ACHN (cell line): ENCODE measurements at places on chromosomes 11 and 22.

DNA sequence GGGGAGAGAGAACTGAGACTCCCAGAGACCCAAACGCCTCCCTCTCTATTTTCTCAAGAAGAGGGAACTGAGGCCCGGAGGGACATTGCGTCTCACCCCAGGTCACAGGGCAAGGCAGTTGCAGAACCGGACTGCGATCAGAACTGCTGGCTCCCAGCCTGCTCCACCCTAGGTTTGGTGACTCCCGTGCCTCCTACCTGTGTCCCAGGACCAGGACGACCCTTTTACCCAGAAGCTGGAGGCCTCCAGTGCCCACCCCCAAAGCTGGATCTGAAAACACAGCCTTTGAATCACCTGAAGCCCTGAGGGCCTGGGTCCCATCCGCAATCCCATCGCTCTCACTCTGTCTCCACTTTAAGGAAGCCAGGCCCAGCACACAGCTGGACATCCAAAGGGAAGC is 1.4 kb downstream of the GSTT4 start:
- no peak for DNase-seq

- DNase-seq, result no peak
Observed at GRCh38 chr11:14275076-14275475, 83.9 kb downstream of the RRAS2 start.

DNA sequence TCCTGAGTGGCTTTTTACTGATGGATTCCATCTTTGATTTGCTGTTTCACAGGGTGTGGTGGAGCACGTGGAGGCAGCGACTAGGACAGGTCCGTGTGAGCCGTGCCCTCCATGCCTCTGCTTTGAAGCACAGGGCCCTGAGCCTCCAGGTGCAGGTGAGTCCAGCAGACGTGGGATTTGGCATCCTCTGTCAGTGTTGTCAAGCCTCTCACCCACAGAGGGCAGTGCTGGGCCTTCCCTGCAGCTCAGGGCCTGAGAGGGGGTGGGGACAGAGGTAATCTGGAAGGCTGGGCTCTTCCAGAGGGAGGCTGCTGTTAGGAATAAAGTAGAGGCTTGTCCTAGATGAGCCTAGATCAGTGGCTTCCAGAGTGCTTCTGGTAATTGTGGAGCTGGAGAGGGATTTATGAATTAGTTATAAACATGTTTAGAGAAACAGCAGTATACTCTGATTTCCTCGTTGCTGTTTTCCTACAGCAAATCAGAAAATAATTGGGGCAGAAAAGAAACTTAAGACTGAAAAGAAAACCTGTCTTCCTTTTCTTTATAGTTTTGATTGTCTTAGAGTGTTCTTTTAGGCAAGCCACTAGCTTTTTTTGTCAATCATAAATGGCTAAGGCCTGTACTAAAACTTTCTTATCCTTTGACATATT is 65.0 kb downstream of the SFI1 start:
- DNase-seq, result peak; percentile 75

- no peak for DNase-seq
Observed at GRCh38 chr11:75476739-75477613, 44.0 kb upstream of the KLHL35 start.

GRCh38 chr11:125175896-125176575 is 11.5 kb downstream of the PKNOX2 start:
- DNase-seq, result no peak

GRCh38 chr11:37642296-37642695 is 1044.3 kb upstream of the RAG2 start:
- DNase-seq, result no peak

DNA sequence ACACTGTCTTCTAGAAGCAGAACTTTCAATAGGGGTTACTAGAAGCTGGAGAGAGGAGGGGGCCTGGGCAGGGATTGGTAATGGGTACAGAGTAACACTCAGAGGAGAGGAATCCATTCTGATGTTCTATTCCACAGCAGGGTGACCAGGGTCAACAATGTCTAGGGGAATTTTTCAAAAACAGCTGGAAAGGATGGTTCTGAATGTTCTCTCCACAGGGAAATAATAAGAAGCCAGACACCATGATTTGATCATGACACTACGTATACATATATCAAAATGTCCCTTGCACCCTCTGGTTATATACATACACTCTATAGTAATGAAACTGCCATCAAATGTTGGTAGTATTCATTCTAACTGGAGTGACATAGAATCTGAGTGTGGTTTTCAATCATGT is 111.2 kb upstream of the TOP3B start:
- DNase-seq, result no peak

GRCh38 chr11:76802151-76802550 is 19.0 kb downstream of the TSKU start:
- no peak for DNase-seq

- peak; percentile 10 for DNase-seq
Observed at GRCh38 chr11:65744026-65744698, 23.6 kb upstream of the RNASEH2C start.

DNA sequence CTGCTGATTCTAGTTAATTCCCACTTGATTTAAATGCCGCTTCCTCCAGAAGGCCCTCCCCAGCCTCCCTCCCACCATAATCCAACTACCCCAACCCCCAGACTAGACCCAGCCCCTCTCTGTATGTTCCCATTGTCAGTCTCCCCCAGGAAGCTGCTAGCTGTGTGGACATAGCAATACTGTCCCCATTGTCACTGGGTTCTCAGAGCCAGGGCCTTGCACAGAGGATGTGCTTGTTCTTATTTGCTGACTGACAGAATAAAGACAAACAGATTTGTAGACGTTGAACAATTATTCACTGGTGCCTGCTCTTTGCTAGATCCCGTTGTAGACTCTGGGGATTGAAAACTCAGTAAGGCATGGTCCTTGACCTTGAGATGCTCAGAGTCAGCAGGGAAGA is 45.7 kb upstream of the NAV2 start:
- DNase-seq, result no peak

DNA sequence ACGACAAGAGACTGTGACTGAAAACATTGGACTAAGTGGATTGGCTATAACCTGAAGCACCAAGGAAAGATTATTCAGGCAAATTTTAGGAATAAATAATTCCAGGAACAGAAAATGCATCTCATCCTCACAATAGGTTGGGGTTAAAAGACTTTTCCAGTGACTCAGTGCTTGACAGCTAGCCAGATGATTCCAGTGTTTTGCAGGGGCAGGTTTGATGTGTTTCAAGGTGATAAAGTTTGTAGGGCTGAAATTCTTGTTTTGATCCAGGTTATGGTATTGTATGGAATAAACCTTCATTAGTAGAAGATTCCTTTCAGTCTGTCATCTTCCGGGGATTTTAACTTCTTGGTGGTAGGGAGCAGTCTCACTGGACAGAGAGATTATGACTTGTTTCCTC is 2.3 kb downstream of the EXT2 start:
- no peak for DNase-seq

GRCh38 chr11:33808228-33808828 is 34.0 kb upstream of the FBXO3 start:
- peak; percentile 61 for DNase-seq

GRCh38 chr11:58513747-58514367 is 6.0 kb upstream of the OR5B21 start:
- DNase-seq, result peak; percentile 64

DNA sequence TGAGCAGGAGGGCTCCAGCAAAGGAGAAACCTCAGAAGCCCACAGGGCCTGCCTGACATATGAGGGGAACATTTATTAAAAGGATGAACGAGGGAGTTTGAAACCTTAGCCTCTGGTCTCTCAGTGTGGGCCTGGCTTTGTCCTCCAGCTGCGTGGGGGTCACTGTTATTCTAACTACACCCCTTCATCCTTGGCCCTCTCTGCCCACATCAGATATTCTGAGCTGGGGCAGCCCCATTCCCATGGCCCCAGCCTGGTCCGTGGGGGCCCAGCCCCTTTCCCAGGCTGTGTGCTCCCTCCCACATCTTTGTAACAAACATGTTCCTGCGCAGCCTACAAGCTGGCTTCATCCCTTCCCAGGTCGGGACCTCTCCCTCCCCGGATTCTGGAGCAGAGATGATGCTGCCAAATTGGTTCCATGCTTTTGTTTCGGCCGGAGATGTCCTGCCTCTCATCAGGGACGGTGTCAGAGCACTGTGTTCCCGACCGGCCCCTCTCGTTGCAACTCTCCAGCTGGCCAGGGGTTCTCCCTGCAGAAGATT is 4.0 kb downstream of the FXYD6 start:
- DNase-seq, result no peak

- no peak for DNase-seq
Observed at GRCh38 chr11:60857378-60858232, 1.9 kb upstream of the PTGDR2 start.

DNA sequence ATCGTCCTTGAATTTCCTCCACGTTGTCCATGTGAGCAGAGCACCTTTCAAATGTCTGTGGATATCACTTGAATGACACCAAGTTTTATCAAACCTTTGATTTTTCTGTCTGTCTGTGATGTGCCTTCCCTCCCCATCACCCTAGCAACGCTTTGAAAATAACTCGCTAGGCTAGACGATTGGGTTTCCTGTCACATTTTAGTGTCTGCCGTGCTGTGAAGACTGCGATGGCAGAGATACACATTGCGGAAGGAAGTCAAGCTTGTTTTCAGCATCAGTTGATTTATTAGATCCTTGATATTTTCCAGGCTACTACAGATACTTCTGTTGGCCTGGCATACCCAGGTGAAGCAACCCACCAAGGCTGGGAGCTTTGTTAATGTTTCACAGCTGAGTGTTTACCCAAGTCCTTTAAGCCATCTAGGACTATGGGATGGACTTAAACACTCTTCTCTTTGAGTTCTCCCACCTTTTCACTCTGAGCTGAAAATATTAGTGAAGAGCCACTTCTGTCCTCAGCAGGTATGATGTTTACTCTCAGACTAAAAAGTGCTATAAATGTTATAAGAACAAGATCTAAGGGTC is 93.6 kb upstream of the CD44 start:
- DNase-seq, result no peak

- no peak for DNase-seq
Observed at GRCh38 chr22:23877566-23877965, 16.6 kb upstream of the MIF start.

- DNase-seq, result no peak
Observed at GRCh38 chr11:721741-722345, 15.8 kb downstream of the EPS8L2 start.

- DNase-seq, result no peak
Observed at GRCh38 chr11:10885703-10886363, 28.0 kb upstream of the ZBED5 start.

- DNase-seq, result no peak
Observed at GRCh38 chr11:131279654-131280384, 90.6 kb upstream of the NTM start.

GRCh38 chr11:76208438-76209374 is 2.4 kb upstream of the WNT11 start:
- peak; percentile 58 for DNase-seq

DNA sequence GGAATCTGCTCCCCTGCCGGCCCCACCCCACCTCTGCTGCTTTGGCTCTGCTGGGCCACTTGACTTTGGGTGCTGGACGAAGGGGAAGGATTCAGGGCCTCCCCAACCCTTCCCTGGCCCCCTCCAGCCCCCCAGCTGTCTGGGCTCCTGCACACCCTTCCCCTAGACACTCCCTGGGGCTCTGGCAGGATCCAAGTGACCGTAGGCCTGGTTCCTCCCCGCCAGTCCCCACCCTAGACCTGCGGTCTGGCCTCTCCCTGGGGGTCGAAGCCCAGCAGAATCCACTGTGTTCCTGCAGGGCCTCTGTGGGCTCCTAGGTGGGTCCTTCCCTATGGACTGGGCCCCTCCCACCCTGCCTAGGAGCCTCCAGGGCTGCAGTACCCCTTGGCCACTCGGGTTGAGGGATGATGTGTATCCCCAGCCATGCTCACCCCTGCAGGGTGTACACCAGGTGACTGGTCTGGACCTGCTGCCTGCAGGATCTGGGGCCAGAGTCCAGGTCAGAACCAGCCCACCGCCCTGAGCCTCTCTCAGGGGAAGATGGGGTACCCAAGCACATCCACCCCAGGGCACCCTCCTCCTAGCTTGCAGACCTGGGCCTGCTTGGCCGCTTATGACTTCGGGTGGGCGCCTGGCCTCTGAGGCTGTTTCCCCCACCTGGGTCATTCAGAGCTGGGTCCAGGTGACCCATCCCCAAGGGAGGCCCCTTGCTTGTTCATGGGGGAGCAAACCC is 5.6 kb downstream of the PIM3 start:
- DNase-seq, result no peak

- DNase-seq, result no peak
Observed at GRCh38 chr22:37726241-37726887, 29.5 kb downstream of the TRIOBP start.

DNA sequence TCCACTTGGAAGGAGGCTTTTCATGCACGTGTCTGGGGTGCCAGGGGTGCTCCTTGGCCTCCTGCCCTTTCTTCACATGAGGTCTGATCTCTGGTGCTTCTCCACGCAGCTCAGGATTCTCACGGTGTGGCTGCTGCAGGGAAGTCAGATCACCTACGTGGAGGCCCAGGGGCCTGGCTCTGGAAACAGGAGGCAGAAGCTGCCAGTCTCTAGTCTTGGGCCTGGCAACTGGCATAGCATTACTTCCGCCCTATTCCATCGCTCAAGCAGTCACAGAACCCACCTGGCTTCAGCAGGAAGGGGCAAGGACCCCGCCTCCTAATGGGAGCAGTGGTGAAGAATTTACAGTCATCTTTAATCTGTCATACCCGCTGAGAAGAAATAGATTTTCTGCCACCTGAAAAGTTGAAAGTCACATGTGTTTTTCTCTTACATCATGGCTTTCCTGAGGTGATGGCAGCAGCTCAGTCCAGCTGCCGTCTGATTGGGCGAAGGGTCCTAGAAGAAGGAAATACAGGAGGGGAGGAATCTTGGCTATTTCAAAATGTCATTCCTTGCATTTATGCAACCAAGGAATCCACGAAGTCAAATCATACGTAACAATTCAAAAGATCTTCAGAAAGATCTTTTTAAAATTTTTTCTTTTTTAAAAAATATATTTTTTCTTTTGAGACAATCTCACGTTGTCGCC is 50.1 kb upstream of the DKK3 start:
- DNase-seq, result no peak

DNA sequence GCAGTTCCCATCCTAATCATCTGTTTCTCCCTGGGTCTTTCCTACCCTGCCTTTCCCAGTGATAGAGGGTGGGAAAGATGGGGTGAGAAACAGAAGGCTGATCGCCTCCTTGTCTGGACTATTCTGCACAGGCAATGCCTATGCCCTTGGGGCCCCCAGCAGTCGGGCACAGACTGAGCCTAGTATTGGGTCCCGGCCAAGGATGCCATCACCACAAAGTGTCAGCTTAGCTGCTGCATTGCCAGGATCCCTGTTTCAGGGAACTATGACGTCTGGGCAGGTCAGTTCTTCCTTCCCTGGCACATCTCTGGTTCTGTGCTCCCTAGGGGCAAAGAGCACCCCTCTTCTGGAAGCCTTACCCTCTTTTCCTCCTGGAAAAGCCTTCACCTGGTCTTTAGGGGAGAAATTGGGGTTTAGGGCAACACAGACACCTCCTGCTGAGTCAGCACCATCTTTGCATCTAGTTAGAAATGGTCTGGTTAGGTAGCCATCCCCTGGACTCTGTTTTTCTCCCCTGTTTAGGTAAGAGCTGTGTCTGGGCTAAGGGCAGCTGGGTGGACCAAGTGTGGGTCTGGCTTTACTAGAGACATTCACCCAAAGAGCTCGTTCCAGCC is 2.1 kb downstream of the ADAMTS8 start:
- DNase-seq, result no peak

- peak; percentile 25 for DNase-seq
Observed at GRCh38 chr11:75966537-75967287, 151.7 kb downstream of the UVRAG start.
